Activated naive CD8-positive, alpha-beta T cell treated with anti-CD3 and anti-CD28 coated beads for 36 hours (primary cell): ENCODE measurements at places on chromosomes 1 and 21. TPM values are rescaled to one million over a fixed set of nuclear protein-coding genes. Genes with fewer than 3 reads are reported as not detected.

The LGR6 gene
- 0.22 TPM for total RNA-seq

The AQP10 gene
- total RNA-seq, result not detected

GRCh38 chr1:25990251-25990650 is 7.6 kb downstream of the PAFAH2 start:
- H3K27me3 ChIP-seq, result no peaks in the 10 kb centered on the region
- H3K4me1 ChIP-seq, result peaks cover 57% of the 10 kb centered on the region
- peaks cover 24% of the 10 kb centered on the region for H3K36me3 ChIP-seq
- peak overlapping the region; percentile 85 for H3K4me3 ChIP-seq

GRCh38 chr1:169563650-169564049 is 22.6 kb downstream of the F5 start:
- peaks cover 55% of the 10 kb centered on the region for H3K36me3 ChIP-seq
- peaks cover 18% of the 10 kb centered on the region for H3K4me1 ChIP-seq
- H3K27ac ChIP-seq, result no peak overlapping the region
- no peaks in the 10 kb centered on the region for H3K27me3 ChIP-seq
- no peak for DNase-seq

GRCh38 chr1:101220906-101221305 is 15.9 kb upstream of the S1PR1 start:
- no peaks in the 10 kb centered on the region for H3K27me3 ChIP-seq
- no peak overlapping the region for H3K27ac ChIP-seq
- DNase-seq, result no peak

DNA sequence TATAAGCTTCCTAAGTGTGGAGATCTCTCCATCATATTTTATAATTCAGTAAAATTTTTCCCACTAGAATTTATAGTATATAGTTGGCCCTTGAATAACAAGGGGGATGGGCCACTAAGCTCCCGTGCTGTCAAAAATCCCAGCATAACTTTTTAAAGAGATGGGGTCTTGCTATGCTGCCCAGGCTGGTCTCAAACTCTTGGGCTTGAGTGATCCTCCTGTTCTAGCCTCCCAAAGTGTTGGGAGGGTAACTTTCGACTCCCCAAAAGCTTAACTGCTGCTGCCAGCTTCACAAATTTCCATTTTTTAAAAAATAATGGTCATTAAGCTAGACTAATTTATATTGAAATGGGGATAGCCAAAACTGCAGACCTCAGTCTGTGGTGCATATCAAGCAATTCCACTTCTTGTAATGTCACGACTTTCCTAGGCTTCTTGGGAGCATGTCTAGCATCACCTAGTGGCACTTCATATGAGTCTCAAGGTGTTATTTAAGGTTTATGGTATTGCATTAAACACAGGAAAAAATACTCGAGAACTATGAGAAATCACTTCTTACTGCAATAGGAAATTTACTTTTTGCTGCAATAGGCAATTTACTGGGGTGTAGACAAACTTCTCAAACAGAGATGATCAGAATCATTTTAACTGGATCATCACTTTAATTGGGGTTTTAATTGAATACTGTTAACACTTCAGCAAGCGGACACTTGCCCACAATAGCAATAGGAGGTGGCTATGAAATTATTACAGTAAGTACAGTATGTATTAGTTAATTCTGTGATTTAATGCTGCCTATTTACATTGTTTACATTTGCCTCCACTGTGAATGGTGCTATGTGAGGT is 19.3 kb upstream of the ACTA1 start:
- H3K27ac ChIP-seq, result no peak overlapping the region
- H3K4me3 ChIP-seq, result no peak overlapping the region
- H3K4me1 ChIP-seq, result peaks cover 9% of the 10 kb centered on the region
- H3K36me3 ChIP-seq, result peaks cover 5% of the 10 kb centered on the region
- no peak for DNase-seq
- no peaks in the 10 kb centered on the region for H3K27me3 ChIP-seq

DNA sequence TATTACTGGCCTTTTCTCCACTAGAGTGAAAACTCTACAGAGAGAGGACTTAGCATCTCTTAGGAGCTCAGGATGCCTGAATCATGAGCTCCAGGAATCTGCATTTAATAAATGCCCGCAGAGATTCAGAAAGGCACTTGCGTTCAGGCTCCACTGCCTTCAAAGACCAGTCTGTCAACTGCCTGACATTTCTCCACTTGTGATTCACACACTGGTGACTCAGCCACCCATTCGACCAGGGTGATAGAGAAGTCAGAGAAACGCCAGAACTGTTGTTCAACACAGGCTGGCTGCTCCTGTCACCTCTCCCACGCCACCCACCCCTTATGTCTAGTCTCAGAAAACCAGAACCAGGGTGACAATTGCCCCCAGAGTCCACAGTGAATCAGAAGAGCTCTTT is 26.9 kb upstream of the LBR start:
- H3K36me3 ChIP-seq, result no peaks in the 10 kb centered on the region
- peaks cover 38% of the 10 kb centered on the region for H3K4me1 ChIP-seq
- peak; percentile 68 for DNase-seq
- peak overlapping the region; percentile 16 for H3K4me3 ChIP-seq
- H3K27me3 ChIP-seq, result no peaks in the 10 kb centered on the region

DNA sequence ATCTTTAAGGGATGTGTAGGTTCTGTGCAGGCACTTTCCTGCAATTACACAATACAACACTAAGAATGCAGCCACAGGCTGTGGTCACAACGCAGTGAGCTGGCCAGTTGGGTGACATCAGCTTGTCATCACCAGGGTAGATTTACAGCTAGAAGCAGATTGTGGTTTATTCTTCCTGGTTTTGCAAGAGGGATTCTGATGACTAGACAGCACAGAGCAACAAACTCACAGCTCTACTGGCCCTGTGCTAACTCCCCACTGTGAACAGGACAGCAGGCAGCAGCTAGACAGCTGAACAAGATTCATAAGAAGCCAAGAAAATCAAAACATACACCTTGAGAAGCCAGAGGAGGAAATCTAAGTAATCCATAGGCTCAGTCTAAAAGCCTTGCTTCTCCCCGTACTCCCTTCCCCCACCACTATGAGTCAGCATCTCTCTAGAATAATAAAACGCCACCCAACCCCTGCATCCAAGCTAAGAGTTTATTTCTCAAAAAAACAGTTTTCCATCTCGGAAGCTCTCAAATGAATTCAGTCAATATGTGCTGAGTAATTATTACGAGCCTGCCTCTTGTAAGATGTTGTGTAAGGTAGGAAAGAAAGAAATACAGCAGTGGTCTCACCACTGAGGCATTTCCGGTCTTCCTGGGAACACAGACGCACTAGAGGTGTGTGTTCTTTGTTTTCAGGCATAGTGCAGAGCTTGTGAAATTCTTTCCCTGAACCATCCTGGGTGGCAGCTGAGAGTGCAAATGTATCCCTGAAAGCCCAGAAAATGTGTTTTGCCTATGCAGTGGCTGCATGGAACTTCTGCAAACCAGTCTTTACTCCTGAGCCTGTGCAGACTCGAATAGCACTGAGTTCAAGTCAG is 162.8 kb downstream of the NTPCR start:
- no peak overlapping the region for H3K4me3 ChIP-seq
- H3K27ac ChIP-seq, result peak overlapping the region; percentile 45
- DNase-seq, result peak; percentile 25
- no peaks in the 10 kb centered on the region for H3K27me3 ChIP-seq
- peaks cover 21% of the 10 kb centered on the region for H3K4me1 ChIP-seq

GRCh38 chr1:235023711-235024439 is 104.8 kb downstream of the TOMM20 start:
- H3K4me1 ChIP-seq, result peaks cover 28% of the 10 kb centered on the region
- H3K36me3 ChIP-seq, result peaks cover 7% of the 10 kb centered on the region
- no peaks in the 10 kb centered on the region for H3K27me3 ChIP-seq
- no peak for DNase-seq

The IL12RB2 gene
- 39.8 TPM for total RNA-seq

The NBPF10 gene
- total RNA-seq, result 0.64 TPM

The EDARADD gene
- 1.6 TPM for total RNA-seq

GRCh38 chr1:16012590-16013219 is 5.1 kb downstream of the HSPB7 start:
- peaks cover 6% of the 10 kb centered on the region for H3K4me1 ChIP-seq
- peak; percentile 41 for DNase-seq
- peak overlapping the region; percentile 53 for H3K4me3 ChIP-seq
- H3K36me3 ChIP-seq, result no peaks in the 10 kb centered on the region
- H3K27me3 ChIP-seq, result peaks cover 15% of the 10 kb centered on the region

DNA sequence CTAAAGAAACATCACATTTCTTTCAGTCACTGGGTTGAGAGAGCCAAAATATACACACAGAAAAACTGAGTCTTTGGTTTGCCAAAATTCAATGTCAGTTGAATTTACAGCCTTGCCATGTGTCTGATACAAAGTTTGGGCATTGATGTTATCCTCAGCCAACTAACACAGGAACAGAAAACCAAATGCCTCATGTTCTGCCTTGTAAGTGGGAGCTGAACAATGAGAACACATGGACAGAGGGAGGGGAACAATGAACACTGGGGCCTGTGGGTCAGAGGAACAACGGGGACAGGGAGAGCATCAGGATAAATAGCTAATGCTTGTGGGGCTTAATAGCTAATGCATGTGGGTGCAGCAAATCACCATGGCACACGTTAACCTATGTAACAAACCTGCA is 39.6 kb upstream of the C21orf91 start:
- H3K27me3 ChIP-seq, result no peaks in the 10 kb centered on the region
- no peak overlapping the region for H3K4me3 ChIP-seq
- H3K27ac ChIP-seq, result no peak overlapping the region
- DNase-seq, result no peak

The POTED gene
- total RNA-seq, result not detected

The BRINP3 gene
- not detected for total RNA-seq

- H3K4me3 ChIP-seq, result no peak overlapping the region
- no peak for DNase-seq
- H3K4me1 ChIP-seq, result peaks cover 11% of the 10 kb centered on the region
- H3K27ac ChIP-seq, result no peak overlapping the region
- H3K27me3 ChIP-seq, result no peaks in the 10 kb centered on the region
These were observed 14.6 kb upstream of the SLC41A1 start for GRCh38 chr1:205827623-205828022.

DNA sequence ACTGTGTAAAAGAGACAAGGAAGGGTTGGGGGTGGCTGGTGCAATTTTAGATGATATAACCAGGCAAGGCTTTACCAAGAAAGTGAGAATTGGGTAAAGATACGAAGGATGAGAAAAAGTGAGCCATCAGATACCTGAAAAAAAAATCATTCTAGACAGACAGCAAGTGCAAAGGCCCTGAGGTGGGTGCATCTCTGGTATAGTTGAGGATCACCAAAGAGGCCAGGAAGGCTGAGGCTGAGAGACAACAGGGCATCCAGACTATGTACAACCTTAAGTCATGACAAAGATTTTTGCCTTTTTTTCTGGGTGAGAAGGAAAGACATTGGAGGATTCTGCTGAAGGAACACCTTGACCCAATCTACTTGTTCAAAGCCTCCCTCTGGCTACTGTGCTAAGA is 29.9 kb downstream of the RXRG start:
- no peaks in the 10 kb centered on the region for H3K36me3 ChIP-seq
- H3K27ac ChIP-seq, result no peak overlapping the region
- H3K4me1 ChIP-seq, result no peaks in the 10 kb centered on the region

The ALX3 gene
- not detected for total RNA-seq

- no peaks in the 10 kb centered on the region for H3K36me3 ChIP-seq
- no peak overlapping the region for H3K27ac ChIP-seq
- no peaks in the 10 kb centered on the region for H3K4me1 ChIP-seq
- peaks cover 9% of the 10 kb centered on the region for H3K27me3 ChIP-seq
- no peak overlapping the region for H3K4me3 ChIP-seq
- DNase-seq, result no peak
These were observed 101.4 kb downstream of the SIPA1L2 start for GRCh38 chr1:232528472-232529089.

- H3K4me3 ChIP-seq, result no peak overlapping the region
- H3K27me3 ChIP-seq, result no peaks in the 10 kb centered on the region
- H3K27ac ChIP-seq, result no peak overlapping the region
- no peaks in the 10 kb centered on the region for H3K36me3 ChIP-seq
- no peak for DNase-seq
These were observed 172.5 kb downstream of the TRABD2B start for GRCh38 chr1:47824716-47825115.

DNA sequence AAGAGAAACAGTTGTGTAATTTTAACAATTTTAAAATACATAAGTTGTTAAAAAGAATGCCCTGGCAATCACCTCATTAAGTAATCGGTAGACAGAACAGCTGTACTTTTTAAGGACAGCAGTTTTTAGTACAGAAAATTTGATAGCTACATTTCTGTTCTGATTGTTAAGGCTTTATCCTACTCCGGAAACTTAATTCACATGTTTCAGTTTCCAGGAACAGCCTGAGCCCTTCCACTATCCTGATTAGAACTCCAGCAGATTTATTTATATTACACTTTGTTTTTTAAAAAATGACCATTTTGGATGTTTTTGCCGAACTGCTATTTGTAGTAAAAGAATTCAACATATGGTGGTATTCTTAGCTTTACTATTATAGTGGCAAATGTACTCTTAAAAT is 8.7 kb downstream of the PRRC2C start:
- H3K4me1 ChIP-seq, result peaks cover 66% of the 10 kb centered on the region
- no peaks in the 10 kb centered on the region for H3K27me3 ChIP-seq
- no peak for DNase-seq
- peaks cover 56% of the 10 kb centered on the region for H3K36me3 ChIP-seq

GRCh38 chr1:67732750-67733151 is 47.8 kb downstream of the GADD45A start:
- H3K36me3 ChIP-seq, result no peaks in the 10 kb centered on the region
- H3K27ac ChIP-seq, result no peak overlapping the region
- H3K4me1 ChIP-seq, result peaks cover 24% of the 10 kb centered on the region
- DNase-seq, result no peak
